AML-193 (cell line): ENCODE measurements at places on chromosomes 13 and 19.

- DNase-seq = peak; percentile 56
Measured at GRCh38 chr19:2239771-2240770, 3.4 kb downstream of the SF3A2 start.

- DNase-seq = no peak
Measured at GRCh38 chr13:75725736-75726135, 89.6 kb downstream of the LMO7 start.

GRCh38 chr13:94706843-94707399 is 5.4 kb downstream of the SOX21 start:
- no peak for DNase-seq

- DNase-seq = no peak
Measured at GRCh38 chr13:114025405-114025713, 51.5 kb upstream of the C13orf46 start.

GRCh38 chr19:46803555-46803954 is 15.2 kb upstream of the SLC1A5 start:
- DNase-seq = no peak

GRCh38 chr19:2532252-2533071 is 56.5 kb downstream of the GADD45B start:
- DNase-seq = no peak

- no peak for DNase-seq
Measured at GRCh38 chr13:77893066-77893465, 25.6 kb downstream of the EDNRB start.

- no peak for DNase-seq
Measured at GRCh38 chr13:113906571-113906970, 42.7 kb upstream of the GAS6 start.

GRCh38 chr13:98217597-98217996 is 40.5 kb upstream of the RNF113B start:
- DNase-seq = no peak

DNA sequence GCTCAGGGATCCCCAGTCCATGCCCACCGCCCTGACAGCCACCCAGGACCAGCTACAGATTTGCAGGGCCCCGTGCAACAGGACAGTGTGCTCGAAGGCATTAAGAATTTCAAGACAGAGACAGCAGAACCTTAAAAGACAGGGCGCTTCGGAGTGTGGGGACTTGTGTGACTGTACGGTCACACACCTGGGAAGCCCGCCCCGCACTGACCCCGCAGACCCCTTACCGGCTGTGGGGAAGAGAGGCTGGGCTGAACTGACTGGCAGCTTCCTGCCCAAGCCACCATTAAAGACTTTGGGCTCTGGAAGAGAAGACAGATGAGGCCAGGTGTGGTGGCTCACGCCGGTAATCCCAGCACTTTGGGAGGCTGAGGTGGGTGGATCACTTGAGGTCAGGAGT is 14.4 kb downstream of the STAP2 start:
- no peak for DNase-seq

GRCh38 chr13:93356469-93356868 is 129.9 kb downstream of the GPC6 start:
- no peak for DNase-seq

GRCh38 chr19:17289489-17289888 is 7.8 kb downstream of the ANKLE1 start:
- no peak for DNase-seq

- DNase-seq = no peak
Measured at GRCh38 chr13:80006940-80007339, 334.0 kb downstream of the SPRY2 start.

GRCh38 chr13:76597868-76598267 is 288.3 kb downstream of the KCTD12 start:
- DNase-seq = no peak

GRCh38 chr13:59398127-59398526 is 765.6 kb downstream of the DIAPH3 start:
- no peak for DNase-seq

DNA sequence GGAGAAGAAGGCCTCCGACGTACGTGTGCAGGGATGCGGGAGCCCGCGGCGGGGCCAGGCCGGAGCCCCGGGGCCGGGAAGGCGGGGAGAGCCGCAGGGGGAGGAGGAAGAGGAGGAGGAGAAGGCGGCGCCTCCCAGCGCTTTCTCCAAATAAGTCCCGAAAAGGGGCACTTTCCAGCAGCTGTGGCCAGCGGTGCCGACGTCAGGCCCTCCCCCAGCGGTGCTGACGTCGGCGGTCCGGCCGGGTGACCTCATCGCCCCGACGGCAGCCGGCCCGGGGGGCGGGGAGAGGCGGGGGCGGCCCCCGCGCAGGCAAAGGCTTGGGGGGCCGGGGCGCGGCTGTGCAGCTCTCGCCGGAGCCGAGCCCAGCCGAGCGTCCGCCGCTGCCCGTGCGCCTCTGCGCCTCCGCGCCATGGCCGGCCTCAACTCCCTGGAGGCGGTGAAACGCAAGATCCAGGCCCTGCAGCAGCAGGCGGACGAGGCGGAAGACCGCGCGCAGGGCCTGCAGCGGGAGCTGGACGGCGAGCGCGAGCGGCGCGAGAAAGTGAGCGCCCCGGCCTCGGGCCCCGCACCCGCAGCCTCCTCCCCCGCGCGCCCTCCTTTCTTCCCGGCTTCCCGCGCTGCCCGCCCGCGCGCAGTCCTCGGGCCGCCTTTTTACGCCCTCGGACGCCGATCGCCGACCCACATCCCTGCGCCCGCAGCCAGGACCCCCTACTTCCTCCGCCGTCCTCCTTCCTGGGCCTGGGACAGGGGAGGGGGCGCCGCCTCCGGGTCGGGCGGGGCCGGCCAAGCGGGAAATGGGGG is at the start of gene TPM4:
TPM4 (plus strand) TSS at position 342 of the 804 bp plus-strand sequence; CDS start at position 413, 71 bp downstream.
- DNase-seq = peak; percentile 34

- no peak for DNase-seq
Measured at GRCh38 chr13:50309318-50309717, 294.1 kb downstream of the KCNRG start.
